ENCODE measurements at places on chromosomes 12 and 14. TPM values are rescaled to one million over a fixed set of nuclear protein-coding genes. Genes with fewer than 3 reads are reported as not detected.

Gene KLRD1
- 1.9 TPM for polyA plus RNA-seq

Gene SERPINA9
- polyA plus RNA-seq: not detected

DNA sequence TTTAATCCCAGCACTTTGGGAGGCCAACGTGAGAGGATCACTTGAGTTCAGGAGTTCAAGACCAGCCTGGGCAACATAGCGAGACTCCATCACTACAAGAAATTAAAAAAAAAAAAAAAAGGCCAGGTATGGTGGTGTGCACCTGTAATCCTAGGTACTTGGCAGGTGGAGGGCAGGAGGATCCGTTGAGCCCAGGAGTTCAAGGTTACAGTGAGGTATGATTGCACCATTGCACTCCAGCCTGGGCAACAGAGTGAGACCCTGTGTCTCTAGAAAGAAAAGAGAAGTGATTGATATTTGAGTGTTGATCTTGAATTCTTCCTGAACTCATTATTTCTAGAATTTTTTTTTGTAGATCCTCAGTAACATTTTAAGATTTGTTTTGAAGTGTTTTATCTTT lies 59.4 kb downstream of the ADIPOR2 start:
- no peak for DNase-seq

DNA sequence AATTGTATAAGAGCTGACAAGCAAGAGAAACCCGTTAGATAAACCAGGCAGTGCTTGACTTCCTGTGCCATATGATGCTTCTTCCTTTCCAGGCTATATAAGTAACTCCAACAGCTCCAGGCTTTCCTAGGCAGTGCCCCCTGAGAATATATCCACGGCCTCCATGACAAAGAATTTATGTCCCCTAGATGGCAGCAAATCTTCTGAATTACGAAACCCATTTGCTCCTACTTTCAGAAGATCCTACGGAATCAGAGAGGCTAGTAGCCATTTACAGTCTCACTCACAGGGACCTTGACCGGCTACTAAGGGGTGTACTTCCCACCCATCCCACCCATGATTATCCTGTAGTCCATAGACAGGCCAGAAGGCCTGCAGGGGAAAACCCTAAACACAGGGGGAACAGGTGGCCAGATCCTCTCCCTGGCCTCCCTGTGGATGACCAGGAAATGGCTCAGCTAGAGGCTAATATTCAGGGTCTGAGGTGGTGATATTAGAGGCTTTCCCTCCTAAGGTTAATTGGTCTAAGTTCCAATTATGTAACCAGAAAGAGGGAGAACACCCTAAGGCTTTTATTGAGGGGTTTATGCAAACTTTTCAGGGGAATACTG lies 77.2 kb upstream of the DCD start:
- DNase-seq: no peak

Gene CRY1
- 28.0 TPM for polyA plus RNA-seq

DNA sequence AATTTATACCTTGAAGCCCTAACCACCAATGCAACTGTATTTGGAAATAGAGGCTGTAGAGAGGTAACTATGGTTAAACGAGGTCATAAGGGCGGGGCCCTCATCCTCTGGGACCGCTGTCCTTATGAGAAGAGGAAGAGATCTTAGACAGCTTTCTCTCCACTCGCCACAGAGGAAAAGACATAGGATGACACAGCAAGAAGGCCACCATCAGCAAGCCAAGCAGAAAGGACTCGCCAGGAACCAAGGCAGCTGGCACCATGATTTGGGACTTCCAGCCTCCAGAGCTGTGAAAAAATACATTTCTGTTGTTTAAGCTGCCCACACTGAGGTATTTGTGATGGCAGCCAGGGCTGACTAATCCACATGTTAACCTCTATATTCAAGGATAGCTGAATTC lies 30.4 kb upstream of the BCAT1 start:
- DNase-seq: no peak

- no peak for DNase-seq
Measured at GRCh38 chr12:64419696-64420095, 15.5 kb downstream of the XPOT start.

GRCh38 chr12:54039417-54040147 lies 6.7 kb downstream of the HOXC5 start:
- peak; percentile 80 for DNase-seq
